Testis (tissue), 5 donors: ENCODE measurements at places on chromosomes 3 and 15. TPM values are rescaled to one million over a fixed set of nuclear protein-coding genes. Genes with fewer than 3 reads are reported as not detected.

The RASGRP1 gene
- 4.4 TPM for polyA plus RNA-seq

DNA sequence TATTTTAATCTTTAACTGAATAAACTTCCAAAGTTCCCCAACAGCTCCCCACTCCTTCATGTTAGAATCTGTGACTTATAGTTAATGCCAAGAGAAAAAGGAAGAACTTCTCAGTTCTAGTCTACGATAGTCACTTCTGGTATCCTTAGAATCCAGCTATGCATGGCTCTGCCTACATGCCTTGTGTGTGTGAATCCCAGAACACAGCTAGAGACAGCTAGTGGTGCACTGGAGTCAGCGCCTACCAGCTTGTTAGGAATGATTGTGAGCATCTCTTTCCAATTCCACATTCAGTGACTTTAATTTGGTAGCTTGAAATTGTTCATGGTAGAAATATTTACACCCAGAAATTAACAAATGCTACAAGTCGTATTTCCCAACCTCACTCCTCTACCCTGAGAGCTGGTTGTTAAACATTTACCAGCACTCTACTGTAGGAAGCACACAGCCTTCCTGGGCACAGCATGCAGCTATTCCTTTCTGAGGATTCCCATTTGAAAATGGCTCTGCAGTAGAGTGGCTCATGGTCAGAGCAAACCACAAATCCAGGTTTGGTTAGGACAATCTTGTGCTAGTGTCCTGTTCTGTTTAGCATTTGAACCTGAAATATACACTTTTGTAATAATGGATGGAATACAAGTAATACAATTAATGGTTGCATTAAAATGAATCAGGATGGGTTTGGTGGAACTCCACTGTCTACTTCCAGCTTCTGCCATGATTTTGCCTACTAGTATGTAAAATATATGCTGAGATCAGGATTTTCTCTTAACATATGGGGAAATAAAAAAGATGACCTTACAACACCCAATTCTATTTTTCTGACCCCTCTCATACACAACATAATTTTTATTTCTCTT is 371.0 kb upstream of the GBE1 start:
- DNase-seq, result no peak

- no peak for DNase-seq
Measured at GRCh38 chr3:195036574-195036973, 234.4 kb downstream of the XXYLT1 start.

- DNase-seq, result peak; percentile 41
Measured at GRCh38 chr3:39569095-39569494, 101.6 kb downstream of the MOBP start.

- no peak for DNase-seq
Measured at GRCh38 chr3:128196647-128197046, 43.4 kb downstream of the EEFSEC start.

GRCh38 chr3:22175947-22176346 is 424.9 kb upstream of the ZNF385D start:
- no peak for DNase-seq

DNA sequence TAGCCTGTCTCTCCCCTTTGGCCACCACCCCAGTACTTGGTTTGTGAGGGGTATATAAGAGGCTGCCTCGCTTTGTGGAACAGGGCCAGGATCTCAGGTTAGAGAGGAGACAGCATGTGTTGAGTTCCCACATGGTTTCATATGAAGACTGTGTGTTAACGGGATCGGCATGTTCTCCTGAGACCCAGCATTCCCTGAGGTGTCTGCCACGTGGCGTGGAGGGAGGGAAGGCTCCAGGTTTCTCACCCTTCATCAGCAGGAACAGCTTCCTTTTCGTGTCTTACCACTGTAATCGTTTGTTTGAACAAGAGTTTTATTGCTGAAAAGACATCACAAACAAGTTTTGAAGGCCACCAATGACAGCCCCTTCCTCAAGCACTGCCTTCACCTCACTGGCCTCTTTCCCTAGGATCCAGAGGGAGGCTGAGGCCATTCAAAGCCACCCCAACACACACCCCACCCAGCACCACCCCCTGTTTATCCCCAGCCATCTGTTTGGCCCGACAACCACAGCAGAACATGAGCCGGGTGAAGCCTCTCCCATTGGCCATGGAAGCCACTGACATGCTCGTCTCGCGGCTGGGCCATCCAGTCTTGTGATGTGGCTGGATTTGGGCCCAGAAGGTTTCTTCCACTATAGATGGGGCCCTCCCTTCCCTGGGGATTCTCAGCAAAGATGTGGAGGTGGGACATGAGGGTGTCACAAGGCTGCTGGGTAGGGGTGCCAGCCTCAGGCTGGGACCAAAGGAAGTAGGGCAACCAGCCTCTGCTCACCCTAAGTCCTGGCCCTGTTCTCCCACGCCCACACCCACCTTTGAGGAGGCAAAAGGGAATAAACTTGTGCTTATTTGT is 10.0 kb downstream of the BHLHE40 start:
- peak; percentile 52 for DNase-seq

The PPP1R14D gene
- polyA plus RNA-seq, result not detected

- DNase-seq, result no peak
Measured at GRCh38 chr15:57703387-57703786, 3.1 kb upstream of the POLR2M start.

The IL17RE gene
- polyA plus RNA-seq, result 1.8 TPM

DNA sequence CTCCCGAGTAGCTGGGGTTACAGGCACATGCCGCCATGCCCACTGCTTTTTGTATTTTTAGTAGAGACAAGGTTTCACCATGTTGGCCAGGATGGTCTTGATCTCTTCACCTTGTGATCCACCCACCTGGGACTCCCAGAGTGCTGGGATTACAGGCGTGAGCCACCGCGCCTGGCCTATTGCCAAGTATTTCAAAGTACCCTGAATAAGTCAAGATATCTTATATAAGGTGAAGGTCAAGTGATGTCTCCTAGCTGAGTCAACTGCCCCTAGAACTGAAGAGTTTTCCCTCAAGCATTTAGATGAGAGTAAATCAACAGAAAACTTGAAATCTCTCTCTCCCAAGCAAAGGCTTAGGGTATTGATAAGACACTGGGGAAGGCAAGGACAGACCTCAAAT is 63.9 kb downstream of the RPL22L1 start:
- no peak for DNase-seq

DNA sequence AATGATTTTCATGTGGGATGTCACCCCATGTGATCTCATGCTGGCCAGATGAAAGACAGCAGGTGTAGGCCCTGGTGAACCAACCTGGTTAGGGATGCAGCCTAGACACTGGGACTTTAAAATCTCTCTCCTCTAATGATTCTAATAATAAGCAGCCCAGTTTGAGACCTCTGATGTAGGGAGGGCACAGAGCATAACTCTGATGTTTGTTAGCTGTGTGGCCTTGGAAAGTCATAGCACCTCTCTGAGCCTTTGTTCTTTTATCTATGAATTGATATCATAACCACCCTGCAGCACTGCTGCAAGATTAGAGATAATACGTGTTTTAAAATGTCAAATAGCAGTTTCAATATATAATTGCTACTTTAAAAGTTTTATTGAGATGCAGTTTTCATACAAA is 106.0 kb downstream of the RPL22L1 start:
- DNase-seq, result no peak

DNA sequence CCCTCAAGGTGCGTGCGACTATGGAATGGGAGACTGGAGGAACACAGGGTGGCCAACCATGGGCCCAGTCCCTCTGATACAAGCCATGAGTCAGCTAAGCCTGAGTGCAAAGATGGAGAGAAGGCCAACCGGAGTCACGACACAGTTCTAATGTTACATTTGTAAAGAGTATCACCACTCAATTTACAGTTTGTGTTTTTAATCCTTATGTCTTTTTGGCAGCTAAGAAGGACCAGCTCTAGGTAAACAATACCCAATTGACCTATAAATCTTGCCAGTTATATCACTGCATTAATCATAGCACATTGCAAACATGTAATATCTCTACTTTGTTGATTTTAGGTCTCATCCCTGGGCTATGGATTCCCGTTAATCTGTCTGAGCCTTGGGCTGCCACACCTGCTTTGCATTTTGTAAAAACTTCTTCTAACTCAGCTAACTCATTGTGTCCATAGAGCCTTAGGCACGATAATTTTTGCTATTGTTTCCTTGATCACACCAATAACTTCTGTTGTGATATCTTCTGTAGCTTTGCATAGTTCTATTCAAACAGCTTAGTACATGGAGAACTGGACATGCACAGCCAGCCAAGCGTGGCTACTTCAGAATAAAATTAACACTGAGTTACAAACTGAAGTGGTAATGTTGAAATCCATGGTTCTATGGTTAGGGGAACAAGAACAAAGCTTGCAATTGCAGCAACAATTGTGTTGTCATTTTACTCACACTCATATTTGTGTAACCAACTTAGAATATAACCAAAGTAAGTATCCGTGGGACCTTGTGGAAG is 50.3 kb downstream of the LSM3 start:
- no peak for DNase-seq

DNA sequence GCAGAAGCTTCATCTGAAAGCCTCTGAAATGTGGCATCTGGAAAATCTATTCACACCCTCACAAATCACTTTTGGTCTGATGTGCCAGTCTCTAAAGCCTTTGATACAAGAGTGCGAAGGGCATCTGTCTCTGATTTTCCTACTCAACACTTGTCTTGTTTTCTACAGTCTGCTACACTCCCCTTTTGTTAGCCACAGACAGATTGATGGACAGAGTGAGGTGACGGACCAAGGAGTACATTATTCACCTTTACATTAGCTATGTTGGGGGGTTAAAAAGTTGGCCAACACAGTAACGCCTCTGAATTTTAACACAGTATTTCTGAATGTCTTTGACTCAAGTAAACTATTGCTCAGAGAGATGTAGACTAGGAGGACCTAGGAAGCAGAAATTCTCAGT is 63.1 kb downstream of the TNIK start:
- no peak for DNase-seq

The CCDC33 gene
- polyA plus RNA-seq, result 41.3 TPM

- DNase-seq, result no peak
Measured at GRCh38 chr3:43005253-43005652, 26.1 kb downstream of the GASK1A start.

DNA sequence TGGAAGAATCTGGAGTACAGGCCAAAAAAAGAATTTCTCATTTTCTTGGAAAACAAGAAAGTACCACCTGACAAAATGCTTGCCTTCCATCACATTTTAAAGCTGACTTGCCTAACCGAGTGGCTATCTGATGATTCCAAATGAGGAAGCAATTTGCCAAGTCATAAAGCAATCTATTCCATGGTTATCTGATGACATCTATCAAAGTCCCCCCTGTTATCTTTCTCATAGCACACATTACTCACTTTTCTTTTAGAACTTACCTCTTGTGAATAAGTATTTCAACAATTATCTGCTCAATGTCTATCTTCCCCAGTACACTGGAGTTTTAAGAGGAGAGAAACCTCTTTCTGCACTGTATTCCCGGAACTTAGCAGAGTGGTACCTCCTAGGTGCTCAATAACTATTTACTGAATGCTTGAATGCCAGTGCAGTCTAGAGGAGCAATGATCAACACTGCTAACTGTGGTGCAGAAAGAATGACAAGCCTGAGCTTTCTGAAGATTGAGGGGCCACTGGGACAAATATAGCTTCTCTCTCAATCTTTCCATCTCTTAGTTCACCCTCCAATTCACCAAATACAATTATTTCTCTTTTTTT is 186.3 kb upstream of the ATP11B start:
- DNase-seq, result no peak

GRCh38 chr3:187903697-187904096 is 158.4 kb upstream of the BCL6 start:
- no peak for DNase-seq
